ENCODE measurements at places on chromosomes 2 and 18.

DNA sequence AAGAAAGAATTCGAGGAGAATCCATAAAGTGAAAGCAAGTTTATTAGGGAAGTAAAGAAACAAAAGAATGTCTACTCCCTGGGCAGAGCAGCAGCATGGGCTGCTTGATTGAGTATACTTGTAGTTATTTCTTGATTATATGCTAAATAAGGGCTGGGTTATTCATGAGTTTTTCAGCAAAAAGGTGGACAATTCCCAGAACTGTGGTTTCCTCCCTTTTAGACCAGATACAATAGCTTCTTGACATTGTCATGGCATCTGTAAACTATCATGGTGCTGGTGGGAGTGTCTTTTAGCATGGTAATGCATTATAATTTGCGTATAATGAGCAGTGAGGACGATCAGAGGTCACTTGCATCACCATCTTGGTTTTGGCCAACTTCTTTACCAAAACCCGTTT, 25.6 kb upstream of the TBC1D8 start:
- no peak for DNase-seq
- H3K27ac ChIP-seq = no peak overlapping the region
- no peak overlapping the region for H3K4me3 ChIP-seq
- H3K36me3 ChIP-seq = peaks cover 1% of the 10 kb centered on the region

DNA sequence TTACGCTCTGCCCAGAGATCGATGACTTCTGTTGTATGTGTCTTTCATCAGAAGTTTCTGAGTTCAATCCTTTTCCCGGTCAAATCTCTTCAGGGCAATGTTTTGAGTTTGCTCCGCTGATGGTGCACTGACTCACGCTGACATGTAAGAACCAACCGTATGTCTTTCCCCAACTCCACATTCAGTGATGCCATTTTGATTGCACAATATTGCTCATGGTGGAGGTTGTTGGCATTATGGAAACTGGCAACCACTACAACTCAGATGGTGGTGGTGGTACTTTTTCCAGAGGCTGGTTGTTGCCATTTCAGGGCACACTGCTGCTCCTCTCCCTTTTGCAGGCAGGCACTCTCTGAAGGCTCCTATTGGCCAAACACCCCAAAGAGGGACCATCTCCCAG, 751.5 kb downstream of the DCDC2C start:
- H3K36me3 ChIP-seq = no peaks in the 10 kb centered on the region
- no peak overlapping the region for H3K27ac ChIP-seq
- H3K4me1 ChIP-seq = no peaks in the 10 kb centered on the region

DNA sequence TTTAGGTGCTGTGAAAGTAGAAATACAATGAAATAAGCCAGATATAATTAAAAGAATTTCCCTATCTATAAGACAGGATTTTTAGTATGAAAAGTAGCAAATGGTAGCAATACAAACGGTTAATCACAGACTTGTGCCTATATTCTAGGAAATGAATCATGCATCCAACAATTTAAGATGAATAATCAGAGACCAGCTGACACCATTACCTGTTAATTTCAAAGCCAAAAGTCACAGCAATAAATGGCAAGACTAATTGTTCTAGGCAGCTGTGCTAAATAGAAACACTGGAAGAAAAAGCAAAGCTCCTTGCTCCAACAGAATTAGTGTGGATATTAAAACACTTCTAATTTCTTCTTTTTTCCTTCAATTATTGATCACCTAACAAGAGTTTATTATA, 35.1 kb upstream of the MPP4 start:
- no peak for DNase-seq
- H3K36me3 ChIP-seq = peaks cover 15% of the 10 kb centered on the region
- no peak overlapping the region for H3K4me3 ChIP-seq

DNA sequence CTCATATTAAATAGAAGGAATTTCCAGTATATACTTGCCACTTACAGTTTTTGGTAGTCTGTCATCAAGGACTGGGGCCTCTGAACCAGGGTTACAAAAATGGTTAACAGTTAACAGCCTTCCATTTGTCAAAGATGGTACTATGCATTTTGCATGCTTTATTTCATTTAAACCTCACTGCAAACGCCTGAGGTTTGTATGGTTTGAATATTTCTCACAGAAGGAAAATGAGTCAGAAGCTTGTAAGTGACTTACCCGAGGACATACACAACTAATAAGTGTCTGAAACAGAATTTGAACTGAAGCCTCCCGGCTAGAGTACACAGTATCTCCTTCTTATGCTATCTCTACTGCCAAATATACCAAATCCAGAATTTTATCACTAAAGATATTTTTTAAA, 1593.5 kb upstream of the ACVR2A start:
- no peaks in the 10 kb centered on the region for H3K4me1 ChIP-seq
- no peak overlapping the region for H3K4me3 ChIP-seq
- no peak overlapping the region for H3K27ac ChIP-seq
- H3K27me3 ChIP-seq = no peaks in the 10 kb centered on the region
- DNase-seq = no peak

- no peak overlapping the region for H3K27ac ChIP-seq
- H3K4me1 ChIP-seq = peaks cover 13% of the 10 kb centered on the region
- H3K36me3 ChIP-seq = peaks cover 36% of the 10 kb centered on the region
These were observed 591.0 kb downstream of the ARHGAP15 start for GRCh38 chr2:143720095-143720664.

GRCh38 chr2:232432598-232433184, 23.3 kb upstream of the ALPI start:
- no peaks in the 10 kb centered on the region for H3K36me3 ChIP-seq
- no peaks in the 10 kb centered on the region for H3K27me3 ChIP-seq
- DNase-seq = no peak

- no peak overlapping the region for H3K27ac ChIP-seq
- no peak overlapping the region for H3K4me3 ChIP-seq
- no peak for DNase-seq
- H3K4me1 ChIP-seq = peaks cover 10% of the 10 kb centered on the region
- peaks cover 31% of the 10 kb centered on the region for H3K36me3 ChIP-seq
- no peaks in the 10 kb centered on the region for H3K27me3 ChIP-seq
These were observed 7.6 kb downstream of the STAMBP start for GRCh38 chr2:73836141-73836943.

GRCh38 chr2:132415915-132416722, 486 bp upstream of the GPR39 start:
- no peak for DNase-seq
- no peaks in the 10 kb centered on the region for H3K36me3 ChIP-seq
- no peak overlapping the region for H3K4me3 ChIP-seq

DNA sequence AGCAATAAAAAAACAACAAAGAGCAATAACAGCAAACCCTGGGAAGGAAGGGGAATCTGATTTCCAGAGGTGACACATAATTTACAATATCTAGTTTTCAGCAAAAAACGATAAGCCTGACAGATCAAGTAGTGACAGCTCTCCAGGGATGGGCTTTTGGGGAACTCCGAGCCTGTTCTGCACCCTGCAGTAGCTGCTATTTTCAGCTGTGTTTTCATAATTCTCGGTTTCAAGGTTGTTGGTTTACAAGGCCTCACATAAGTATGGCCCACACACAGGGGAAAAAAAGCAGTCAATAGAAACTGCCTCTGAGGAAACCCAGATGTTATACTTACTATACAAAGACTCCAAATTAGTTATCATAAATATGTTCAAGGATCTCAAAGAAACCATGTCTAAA, 67.7 kb upstream of the CTLA4 start:
- H3K36me3 ChIP-seq = peaks cover 19% of the 10 kb centered on the region
- H3K27me3 ChIP-seq = peaks cover 2% of the 10 kb centered on the region
- no peak overlapping the region for H3K27ac ChIP-seq
- no peak overlapping the region for H3K4me3 ChIP-seq
- H3K4me1 ChIP-seq = peaks cover 46% of the 10 kb centered on the region

DNA sequence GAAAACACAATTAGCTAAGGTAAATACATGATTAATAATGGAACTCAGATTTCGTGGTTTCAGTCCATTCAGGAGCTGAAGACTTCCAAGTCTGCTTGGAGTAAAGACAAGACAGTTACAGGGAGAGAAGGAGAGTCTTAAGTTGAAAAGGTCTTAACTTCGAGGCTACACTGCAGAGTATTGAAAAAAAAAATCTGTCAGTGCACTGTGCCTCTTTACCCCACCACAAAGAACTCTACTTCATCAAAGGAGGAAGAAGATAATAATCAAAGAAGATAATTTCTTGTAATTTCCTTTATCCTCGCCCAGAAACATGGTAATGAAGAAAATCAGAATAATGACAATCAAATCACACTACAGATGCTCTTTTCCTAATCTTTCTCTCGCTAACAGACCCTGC, 75.4 kb downstream of the MEMO1 start:
- peaks cover 6% of the 10 kb centered on the region for H3K4me1 ChIP-seq
- no peaks in the 10 kb centered on the region for H3K27me3 ChIP-seq
- DNase-seq = no peak
- peaks cover 6% of the 10 kb centered on the region for H3K36me3 ChIP-seq
- H3K27ac ChIP-seq = no peak overlapping the region

DNA sequence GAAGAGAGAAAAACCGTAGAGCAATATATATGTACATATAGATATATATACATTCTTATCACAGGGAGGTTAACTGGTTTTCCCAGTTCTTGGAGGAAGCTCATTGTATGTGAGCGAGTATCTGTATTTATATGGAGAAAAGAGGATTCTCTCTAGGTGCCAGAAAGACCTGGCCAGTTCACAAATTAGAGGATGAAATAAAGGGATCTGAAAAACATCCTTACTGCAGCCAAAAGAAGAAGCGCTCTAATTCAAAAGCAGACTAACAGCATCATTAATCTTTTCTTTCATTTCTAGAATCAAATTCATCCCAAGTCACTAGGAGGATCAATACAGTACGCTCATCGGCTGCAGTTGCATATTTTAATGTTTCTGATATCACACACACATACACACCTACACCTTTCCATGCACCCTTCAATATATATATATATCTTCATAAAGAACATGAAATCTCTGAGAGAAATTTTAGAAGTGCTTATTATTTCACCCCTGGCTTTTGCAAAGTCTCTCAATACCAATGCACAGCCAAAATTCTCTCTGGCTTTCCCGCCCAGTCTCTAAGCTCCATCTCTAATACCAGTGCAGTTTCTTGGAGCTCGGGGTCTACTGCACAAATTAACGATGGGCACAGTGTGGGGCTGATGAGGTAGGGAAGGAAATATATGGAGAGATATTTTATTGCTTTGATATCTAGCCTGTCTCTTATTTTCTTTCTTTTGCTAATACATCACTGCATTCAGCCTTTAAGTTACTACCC, 731 bp downstream of the NRXN1 start:
- no peak overlapping the region for H3K27ac ChIP-seq
- DNase-seq = no peak
- H3K36me3 ChIP-seq = no peaks in the 10 kb centered on the region
- H3K27me3 ChIP-seq = no peaks in the 10 kb centered on the region
- no peak overlapping the region for H3K4me3 ChIP-seq

- H3K4me1 ChIP-seq = peaks cover 21% of the 10 kb centered on the region
- H3K27me3 ChIP-seq = no peaks in the 10 kb centered on the region
- peaks cover 29% of the 10 kb centered on the region for H3K36me3 ChIP-seq
- H3K27ac ChIP-seq = no peak overlapping the region
These were observed 41.9 kb upstream of the C2orf66 start for GRCh38 chr2:196851088-196851487.

- no peak for DNase-seq
- no peaks in the 10 kb centered on the region for H3K4me1 ChIP-seq
- H3K27me3 ChIP-seq = peaks cover 36% of the 10 kb centered on the region
- no peak overlapping the region for H3K27ac ChIP-seq
These were observed 3.2 kb downstream of the NPPC start for GRCh38 chr2:231923010-231923344.

- H3K27me3 ChIP-seq = peaks cover 7% of the 10 kb centered on the region
- H3K4me3 ChIP-seq = no peak overlapping the region
- H3K4me1 ChIP-seq = peaks cover 14% of the 10 kb centered on the region
- no peaks in the 10 kb centered on the region for H3K36me3 ChIP-seq
- DNase-seq = no peak
- no peak overlapping the region for H3K27ac ChIP-seq
These were observed 31.0 kb downstream of the GKN2 start for GRCh38 chr2:68921646-68922045.

DNA sequence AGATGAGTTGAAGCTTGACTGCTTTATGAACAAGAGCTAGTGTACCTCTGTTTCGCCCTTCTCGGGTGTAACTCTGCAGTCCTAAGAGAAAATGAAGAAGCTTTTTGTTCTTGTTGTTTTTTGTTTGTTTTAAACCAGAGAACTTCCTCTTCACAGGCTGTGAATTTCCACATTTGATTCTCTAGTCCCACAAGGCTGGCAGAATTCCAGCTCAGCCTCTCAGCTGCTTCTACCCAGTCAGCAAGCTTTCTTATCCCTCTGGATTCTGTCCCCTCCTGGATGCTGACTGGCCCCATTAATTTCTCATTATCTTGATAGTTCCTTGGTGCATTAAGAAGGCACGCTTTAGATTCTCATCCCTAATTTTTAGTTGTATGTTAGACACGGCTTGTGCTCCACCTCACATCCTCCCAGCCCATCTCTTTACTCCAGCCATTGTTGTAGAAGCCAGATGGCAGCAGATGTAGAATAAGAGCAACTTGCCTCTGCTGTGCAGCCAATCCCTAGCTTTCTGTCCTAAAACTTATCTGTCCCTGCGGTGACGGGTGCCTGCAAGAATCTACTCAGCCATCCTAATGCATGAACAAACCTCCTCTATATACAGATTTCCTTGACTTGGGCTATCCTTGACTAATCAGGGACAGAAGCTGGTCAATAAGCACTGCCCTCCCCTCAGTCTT, 12.3 kb upstream of the RESP18 start:
- H3K4me1 ChIP-seq = no peaks in the 10 kb centered on the region
- no peak overlapping the region for H3K4me3 ChIP-seq
- DNase-seq = no peak
- peaks cover 10% of the 10 kb centered on the region for H3K27me3 ChIP-seq
- no peaks in the 10 kb centered on the region for H3K36me3 ChIP-seq

DNA sequence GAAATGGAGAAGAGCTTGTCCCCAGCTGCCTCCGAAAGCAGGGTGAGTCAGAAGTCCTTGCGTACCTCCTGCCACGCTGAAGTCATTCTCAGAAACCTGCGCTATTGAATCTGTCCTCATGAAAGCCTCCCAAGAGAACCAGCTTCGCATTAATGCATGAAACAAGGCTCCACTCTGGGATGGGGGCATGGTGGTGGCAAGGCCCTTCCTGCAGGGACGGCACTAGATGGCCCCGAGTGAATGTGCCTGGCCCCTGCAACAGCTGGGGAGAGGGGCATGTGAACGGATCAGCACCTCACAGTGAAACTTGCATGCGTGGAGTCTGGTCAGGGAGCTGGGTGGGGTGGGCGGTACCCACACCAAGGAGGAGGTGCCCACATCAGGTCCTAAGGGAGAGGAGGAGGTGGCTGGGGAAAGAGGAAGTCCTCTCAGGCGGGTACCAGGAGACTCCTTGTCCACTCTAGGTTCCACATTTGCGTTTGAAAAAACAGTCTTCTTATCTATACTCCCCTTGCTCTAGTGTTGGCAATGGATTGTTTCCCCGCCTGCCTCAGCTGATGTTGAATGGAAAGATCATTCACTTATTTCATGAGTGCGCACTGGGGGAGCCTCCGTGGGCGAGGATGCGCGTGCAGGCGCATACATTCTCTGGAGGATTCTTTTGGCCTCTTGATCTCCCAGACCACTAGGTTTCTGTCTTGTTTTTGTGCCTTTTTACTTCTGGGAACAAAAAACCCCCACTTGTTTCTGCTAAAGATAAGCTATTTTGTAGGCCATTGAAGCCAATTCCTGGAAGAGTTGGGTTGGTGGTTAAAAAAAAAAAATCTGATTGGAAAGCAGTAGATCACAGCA, 104.7 kb downstream of the KLHL29 start:
- DNase-seq = peak; percentile 77
- peaks cover 6% of the 10 kb centered on the region for H3K27me3 ChIP-seq

Data from T-helper 2 cell treated with Interferon-gamma antibody and Interleukin-4, amounts not matched to agents 5 μg/mL and 100 μg/mL, for 36 hours (primary cell).